ENCODE measurements at places on chromosomes 16 and 17.
A peak's percentile ranks its signal among the peaks of the same experiment; 100 is the strongest.

GRCh38 chr17:12851901-12852435 is 62.7 kb downstream of the ARHGAP44 start:
- DNase-seq = no peak

DNA sequence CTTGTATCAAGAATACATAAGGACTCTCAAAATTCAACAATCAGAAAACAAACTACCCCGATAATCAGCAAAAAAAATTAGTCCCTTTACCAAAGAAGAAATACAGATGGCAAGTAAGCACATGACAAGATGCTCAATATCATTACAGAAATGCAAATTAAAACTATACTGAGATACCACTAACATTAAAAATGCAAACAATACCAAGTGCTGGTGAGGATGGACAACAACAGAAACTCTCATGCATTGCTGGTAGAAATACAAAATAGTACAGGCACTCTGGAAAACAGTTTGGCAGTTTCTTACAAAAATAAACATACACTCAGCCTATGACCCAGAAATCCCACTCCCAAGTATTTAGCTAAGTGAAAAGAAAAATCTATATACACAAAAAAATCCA is 7.5 kb downstream of the CEP112 start:
- no peak for DNase-seq

- DNase-seq = no peak
These were observed 170.6 kb downstream of the GSG1L start for GRCh38 chr16:27892879-27893278.

- no peak for DNase-seq
These were observed 17.4 kb upstream of the GPRC5C start for GRCh38 chr17:74414510-74414909.

DNA sequence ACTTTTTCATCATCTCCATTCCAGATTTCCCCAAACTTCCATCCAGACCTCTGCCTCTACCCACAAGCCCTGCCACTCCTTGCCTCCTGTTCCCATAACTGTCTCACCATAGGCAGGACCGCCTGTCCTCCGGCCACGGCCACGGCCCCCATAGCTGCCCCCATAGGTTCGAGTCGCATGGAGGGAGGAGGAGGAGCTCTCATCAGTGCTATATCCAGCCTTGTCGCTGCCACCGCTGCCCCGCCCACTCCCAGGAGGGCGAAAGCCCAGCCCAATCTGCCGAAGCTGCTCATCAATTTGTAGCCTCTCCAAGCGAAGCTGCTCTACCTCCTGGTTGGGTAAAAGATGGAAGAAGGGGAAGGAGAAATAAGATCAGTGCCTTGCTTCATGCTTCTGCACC is 3.4 kb upstream of the SOX15 start:
- DNase-seq = peak; percentile 82

DNA sequence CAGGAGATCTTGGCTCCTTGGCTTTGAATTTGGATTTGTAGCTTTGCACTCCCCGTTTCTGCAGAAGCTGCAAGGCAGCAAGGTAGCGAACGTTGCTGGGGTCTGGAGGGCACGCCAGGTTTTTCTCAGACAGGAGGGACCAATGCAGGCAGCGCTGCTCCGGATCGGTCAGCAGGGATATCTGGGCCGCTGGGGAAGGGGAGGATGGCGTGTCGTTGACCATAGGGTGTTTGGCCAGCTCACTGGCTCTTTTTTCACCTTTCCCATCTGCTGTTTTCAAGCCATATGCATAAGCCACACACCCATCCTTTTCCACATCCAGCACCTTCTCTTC is 15.8 kb downstream of the C16orf46 start:
- DNase-seq = no peak
